Panc1 (cell line): ENCODE measurements at places on chromosomes 1 and 21.

DNA sequence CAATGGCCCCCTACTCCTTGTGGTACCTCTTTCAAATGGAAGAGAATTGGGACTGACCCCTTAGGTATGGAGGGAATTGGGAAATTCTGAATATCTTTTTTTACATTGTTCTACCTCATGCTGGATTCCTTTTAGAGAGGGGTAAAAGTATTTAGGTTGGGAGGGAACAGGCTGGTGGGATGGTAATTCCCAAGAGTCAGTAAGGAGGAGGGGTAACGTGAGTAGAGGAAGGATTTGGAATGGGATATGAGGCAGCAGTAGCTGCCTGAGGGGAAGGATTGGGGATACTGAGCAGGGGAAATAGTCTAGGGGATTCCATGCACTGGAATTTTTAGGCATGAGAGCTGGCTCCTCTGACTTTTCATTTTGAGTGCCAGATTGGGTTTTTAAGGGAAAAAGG is 3.8 kb upstream of the AADACL3 start:
- no peak for DNase-seq

GRCh38 chr1:96236156-96236739 is 485.3 kb upstream of the PTBP2 start:
- DNase-seq, result peak; percentile 43

GRCh38 chr1:36387141-36387949 is 1.6 kb upstream of the STK40 start:
- DNase-seq, result no peak

GRCh38 chr1:243796016-243796415 is 54.0 kb downstream of the AKT3 start:
- no peak for DNase-seq

DNA sequence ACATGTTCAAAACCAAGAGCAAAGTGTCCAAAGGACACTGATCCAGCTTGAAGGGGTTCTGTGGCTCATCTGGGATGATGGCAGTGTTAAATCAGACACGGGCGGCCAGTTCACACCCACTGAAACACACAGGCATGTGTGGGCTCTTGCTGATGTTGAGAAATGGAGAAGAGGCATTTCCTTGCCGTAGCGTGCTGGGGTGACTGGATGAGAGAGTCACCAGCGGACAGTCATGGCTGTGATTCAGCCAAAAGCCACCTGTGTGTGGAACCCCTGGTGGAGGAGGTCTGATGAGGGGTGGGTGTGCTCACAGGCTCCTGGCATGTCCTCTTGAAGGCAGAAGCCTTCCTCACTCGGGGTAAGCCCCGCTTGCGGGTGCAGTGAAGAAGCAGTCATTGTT is 7.2 kb downstream of the C1orf35 start:
- no peak for DNase-seq

DNA sequence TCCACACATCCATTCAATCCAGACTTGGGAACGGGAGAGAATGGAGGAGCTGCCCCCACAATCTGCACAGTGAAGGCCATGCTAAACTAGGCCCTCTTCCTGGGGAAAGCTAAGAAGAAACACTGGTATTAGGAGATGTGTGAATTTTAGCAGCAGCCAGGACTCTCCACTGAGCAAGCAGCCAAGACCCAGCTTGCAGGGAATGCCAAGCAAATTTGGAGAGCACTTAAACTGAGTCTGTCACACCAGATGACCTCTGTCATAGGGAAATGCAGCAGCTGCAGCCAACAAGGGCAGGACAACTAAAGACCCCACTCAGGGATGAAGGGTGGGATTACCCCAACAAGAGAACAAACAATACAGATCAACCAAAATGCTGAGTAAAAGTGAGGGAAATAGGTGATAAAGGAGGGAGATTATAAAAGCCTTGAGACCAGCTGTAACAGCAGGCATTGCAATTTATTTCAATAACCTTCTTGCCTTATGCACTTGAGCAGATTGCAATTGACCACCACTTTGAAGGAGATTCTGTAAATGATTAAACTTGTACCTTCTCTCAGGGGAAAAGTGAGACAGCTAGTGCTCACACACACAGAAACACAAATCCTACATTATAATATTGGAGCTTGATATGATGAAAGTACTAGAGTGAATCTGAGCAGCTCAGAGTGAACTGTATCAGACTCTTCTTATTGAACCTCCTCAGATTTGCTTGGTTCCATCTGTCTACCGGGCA is 2.5 kb upstream of the CLCA1 start:
- DNase-seq, result no peak

DNA sequence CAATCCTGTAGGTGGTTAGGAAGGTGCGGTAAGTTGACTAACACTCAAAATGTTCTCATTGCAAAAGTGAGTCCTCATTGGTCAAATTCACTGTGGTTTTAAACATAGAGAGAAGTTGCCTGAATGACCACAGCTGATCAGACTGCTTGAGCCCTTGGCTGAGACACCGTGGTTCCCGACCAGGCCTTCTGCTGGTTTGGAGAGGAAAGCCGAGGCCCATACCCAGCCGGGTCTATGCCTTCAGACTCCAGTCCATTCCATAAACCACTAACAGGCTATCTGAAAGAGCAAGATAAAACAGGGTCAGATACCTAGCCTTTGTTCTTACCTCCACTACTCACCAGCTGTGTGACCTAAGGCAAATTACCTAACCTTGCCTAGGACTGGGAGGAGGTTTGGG is 133.9 kb downstream of the LMX1A start:
- no peak for DNase-seq

GRCh38 chr1:52266507-52266906 is 99.5 kb downstream of the CC2D1B start:
- no peak for DNase-seq

- DNase-seq, result no peak
Observed at GRCh38 chr1:57987523-57987922, 559.0 kb downstream of the OMA1 start.

DNA sequence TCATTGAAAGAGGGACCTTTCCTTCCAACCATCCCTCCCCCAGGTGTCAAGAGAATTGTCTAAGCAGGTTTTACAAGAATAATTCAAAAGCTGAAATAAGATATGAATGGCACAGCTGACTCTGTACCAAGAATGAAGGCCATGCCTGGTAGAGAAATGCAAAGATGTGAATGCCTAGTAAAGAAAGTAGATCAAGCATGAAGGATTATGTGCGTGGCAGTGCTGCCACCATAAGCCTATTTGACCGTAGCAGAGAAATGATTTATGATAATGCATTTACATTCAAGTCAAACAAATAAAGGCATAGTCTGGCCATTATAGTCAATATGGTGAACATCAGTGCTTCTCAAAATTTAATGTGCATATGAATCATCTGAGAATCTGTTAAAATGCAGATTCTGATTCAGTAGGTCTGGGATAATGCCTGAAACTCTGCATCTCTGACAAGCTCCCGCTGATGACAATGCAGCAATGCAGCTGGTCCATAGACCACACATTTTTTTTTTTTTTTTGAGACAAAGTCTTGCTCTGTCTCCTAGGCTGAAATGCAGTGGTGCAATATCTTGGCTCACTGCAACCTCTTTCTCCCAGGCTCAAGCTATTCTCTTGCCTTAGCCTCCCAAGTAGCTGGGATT is 16.6 kb upstream of the CLCA4 start:
- DNase-seq, result no peak

GRCh38 chr1:109788695-109789521 is 25.2 kb upstream of the EPS8L3 start:
- DNase-seq, result no peak

- no peak for DNase-seq
Observed at GRCh38 chr1:96427616-96428015, 294.0 kb upstream of the PTBP2 start.

DNA sequence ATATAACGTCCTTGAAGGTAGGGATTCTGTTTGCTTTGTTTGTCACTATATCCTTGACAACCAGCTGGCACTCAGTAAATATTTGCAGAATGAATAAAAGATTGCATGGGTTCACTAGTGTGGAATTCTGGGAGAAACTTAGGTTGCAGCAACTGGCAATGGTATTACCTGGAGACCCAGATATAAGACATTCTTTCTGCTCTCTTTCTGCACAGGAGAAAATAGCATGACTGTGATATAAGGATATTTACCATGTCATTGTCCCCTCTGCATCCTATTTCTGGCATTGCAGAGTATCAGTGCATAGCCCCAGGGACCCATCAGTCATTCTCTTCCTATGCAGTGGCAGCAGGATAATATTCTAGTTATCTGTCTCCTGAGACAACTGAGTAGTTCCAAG is 308.9 kb upstream of the LRRC7 start:
- DNase-seq, result no peak

DNA sequence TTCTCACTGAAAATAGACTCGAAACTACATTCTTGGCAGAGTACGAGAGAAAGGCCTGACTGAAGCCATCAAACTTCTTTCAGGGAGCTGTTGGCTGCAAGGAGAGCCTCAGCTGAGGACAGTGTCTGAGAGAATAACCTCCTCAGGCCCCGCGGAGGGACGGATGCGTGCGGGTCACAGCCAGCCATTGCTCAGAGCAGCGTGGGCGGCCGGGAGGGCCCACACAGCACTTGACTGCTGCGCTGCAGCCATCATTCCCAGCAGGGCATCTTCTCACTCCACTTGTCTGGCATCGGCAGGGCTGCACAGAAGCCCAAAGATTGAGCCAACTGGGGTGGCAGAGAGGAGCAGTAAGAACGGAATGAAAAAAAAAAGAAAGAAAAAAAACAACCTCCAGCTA is 113.5 kb downstream of the XCL2 start:
- no peak for DNase-seq

GRCh38 chr1:19120070-19120469 is 90.0 kb downstream of the UBR4 start:
- no peak for DNase-seq

DNA sequence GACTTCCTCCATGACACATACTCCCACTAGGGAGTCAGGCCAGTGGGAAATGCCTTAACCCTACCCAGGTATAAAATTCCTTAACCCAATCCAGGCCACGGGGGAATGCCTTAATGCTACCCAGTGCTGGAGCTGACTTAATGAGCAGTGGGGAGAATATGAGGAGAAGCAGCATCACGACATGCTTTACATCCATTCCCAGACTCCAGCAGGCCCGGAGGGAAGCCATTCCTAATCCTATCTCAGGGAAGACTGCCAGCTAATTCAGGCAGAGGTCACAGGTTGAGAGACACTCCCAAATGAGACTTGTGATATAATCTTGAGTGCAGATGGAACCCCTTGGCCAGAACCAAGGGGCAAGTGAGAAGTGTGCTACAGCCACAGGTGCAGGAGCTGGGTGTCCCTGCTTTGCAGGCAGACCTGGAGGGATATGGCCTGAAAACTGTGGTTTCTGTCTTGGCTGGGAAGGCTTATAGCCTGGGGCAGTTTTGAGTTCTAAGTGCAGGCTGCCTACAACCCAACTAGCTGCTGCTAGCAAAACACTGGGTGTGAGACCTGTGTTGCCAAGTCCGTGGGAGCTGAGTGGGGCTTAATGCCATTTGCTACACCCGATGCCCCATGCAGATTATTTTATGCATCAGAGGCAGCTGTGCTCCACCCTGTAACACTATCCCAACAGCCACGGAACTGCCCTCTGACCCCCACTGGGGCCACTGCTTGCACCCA is 45.1 kb upstream of the GUCA2A start:
- DNase-seq, result no peak

- DNase-seq, result no peak
Observed at GRCh38 chr1:205047764-205048231, 4.8 kb downstream of the CNTN2 start.

GRCh38 chr1:162303004-162303344 is 73.7 kb downstream of the SPATA46 start:
- no peak for DNase-seq

DNA sequence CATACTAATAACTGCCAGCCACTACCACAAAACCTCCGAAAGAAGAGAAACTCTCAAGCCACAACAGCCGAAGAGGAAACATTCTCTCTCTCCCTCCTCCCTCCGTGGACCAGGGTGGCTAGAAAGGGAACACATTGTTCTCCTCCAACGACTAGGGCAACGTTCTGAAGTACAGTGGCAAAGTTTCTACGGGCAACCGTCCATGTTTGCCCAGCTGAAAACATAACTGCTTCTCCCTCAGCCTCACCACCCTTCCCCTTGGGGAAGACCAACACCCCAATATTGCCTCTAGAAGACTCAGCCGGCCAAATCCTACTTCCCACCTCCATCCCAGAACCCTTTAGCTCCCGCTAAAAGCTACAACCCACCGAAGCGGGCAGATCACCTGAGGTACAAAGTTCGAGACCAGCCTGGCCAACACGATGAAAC is 2.0 kb downstream of the GLUL start:
- DNase-seq, result no peak

- DNase-seq, result no peak
Observed at GRCh38 chr1:93353286-93353685, 7.6 kb downstream of the DR1 start.

DNA sequence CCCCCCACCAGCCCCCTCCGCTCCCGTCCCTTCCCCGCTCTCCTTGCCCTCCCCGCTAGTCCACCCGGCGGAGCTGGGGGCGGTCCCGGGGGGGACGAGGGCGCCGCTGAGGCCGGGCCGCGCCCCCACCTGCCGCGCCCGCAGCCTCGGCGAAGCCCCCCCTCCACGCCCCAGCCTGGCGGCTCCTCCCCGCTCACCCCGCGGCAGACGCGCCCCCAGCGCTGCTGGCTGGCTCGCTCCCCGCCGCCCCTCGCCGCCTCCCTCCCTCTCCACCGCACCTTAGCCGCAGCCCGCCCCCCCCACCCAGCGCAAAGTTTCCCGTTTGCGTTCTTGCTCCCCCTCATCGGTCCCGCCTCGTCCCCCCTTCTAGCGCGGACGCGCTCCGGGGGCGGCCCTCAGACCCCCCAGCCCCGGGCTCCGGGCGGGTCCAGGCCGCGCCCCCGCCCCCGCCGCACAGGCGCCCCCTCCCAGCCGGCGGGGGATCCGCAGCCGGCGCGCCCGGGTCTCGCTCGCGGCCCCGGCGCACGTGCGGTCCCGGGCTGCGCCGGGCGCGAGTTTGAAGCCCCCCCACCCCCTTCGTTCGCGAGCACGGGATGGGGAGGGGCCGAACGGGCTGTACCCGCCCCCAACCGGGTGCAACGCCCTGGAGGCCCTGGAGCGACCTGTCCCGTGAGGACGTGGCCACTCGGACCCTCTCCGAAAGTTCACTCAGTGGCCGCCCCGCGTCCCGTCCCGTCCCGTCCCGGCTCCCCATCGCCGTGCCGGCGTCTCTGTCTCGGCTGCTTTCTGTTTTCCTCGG is 623 bp downstream of the PTPRF start:
- no peak for DNase-seq

GRCh38 chr1:207393610-207394009 is 60.5 kb upstream of the CR2 start:
- peak; percentile 27 for DNase-seq

DNA sequence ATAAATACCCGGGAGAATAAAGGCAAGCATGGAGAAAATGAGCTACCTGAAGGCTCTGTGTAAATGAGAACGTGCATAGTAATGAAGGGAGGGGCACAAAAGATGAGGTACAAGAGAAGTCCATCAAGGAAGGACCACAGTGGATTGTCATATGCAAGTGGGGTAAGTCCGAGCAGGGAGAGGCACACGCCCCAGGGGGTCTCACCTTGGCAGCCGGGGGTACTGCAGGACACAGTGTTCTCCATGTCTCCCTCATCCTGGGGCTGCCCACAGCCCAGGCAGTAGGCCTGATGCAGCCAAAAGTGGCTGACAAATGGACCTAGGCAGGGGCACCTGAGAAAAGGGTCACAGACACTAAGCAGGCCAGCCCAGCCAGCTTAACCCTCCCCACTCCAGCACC is 10.0 kb downstream of the DCST2 start:
- no peak for DNase-seq
